Suppressor macrophage treated with lipopolysaccharide for 4 hours (primary cell): ENCODE measurements at places on chromosomes 5 and 9.

DNA sequence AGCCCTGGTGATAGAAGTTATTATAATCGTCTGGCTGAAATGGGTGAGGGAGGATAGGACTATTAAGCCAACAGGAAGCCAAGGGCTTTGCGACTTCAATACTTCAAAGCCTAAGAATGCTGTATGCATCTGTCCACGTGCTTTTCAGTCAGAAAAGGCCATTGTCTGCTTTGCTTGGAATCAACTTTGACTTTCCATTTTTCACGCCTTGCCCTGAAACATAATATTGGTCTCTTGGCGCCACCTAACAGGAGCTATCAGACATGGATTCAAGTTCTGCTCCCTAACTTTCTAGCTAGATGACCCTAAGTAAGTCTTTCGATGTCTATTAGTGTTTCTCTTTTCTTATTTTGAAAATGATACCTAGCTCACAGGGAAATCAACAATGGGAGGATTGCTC, 572.6 kb downstream of the TLR4 start:
- DNase-seq, result no peak

- DNase-seq, result no peak
Observed at GRCh38 chr9:121887553-121888437, 205.3 kb downstream of the TTLL11 start.

DNA sequence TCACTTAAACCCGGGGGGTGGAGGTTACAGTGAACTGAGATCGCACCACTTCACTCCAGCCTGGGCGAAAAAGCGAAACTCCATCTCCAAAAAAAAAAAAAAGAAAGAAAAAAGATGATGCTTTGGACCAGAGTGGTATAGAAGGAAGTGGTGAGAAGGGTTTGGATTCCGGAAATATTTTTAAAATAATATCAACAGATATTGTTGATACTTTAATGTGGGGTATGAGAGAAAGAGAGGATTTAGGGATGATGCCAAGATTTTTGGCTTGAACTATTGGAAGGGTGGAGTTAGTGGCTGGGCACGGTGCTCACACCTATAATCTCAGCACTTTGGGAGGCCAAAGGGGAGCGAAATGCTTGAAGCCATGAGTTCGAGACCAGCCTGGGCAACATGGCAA, 49.6 kb upstream of the PLIN2 start:
- no peak for DNase-seq

DNA sequence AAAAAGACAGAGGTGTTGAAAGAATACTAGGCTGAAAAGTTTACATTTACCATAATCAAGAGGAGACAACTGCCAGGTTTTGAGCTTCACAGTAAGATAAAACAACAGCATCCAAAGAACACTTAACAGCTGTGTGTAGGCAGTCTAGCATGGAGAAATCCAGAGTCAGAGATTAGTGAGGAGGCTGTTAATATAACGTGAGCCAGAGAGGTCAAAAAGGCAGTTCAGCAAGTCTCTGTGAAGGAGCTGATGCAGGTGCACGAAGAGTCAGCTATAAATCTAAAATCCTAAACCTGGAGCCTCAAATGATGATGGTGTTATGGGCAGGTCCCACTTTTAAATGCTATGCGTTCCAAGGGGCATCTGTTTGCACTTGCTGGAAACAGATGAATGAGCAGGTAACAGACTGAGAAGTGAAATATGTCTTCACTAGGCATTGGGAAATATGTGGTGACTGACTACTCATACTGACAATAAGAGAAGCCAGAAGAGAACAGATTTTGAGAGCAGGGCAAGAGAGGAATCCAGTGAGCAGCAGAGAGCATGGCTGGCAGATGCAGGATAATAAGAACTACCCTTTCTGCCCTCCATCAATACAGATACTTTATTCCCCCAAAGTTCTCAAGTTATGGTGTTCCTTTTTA, 8.7 kb downstream of the APTX start:
- peak; percentile 16 for DNase-seq

DNA sequence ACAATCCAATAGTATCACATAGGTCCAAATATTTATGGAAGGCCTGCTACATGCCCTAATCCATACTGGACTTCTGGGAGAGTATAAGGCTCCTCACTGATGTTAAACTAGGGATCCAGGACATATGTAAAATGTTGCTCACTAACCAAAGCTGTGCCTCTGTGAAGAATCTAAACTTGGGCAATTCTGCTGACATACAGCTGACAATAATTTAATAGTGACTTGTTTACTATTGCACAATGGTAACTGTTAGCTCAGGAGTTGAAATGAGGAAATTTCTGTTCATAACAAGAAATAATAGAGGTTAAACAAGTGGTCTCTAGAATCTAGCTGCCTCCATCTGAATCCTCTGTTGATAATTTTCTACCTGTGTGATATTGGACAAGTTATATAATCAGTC, 14.9 kb upstream of the CTXN3 start:
- DNase-seq, result no peak

- DNase-seq, result peak; percentile 37
Observed at GRCh38 chr5:136249678-136250266, 56.8 kb upstream of the SMIM32 start.

GRCh38 chr5:160463740-160464465, 42.2 kb downstream of the PTTG1 start:
- DNase-seq, result peak; percentile 68

DNA sequence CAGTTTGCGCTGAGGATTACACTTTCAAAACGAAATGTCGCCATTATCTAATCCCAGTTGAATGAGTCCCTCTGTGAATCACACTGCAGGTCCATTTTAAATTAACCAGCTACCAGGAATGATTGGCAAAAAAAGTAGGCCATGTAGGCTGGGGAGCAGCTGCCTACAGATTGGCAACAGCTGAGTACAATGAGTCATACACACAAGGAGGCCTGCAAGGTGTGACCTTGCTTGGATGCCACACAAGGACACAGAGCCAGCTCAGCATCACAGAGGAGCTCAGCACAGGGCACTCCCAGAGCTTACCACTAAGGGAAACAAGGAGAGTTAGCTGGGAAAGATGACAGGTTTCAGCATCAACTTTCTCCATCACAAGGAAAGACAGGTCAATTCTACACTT, 12.9 kb downstream of the HAVCR1 start:
- no peak for DNase-seq

DNA sequence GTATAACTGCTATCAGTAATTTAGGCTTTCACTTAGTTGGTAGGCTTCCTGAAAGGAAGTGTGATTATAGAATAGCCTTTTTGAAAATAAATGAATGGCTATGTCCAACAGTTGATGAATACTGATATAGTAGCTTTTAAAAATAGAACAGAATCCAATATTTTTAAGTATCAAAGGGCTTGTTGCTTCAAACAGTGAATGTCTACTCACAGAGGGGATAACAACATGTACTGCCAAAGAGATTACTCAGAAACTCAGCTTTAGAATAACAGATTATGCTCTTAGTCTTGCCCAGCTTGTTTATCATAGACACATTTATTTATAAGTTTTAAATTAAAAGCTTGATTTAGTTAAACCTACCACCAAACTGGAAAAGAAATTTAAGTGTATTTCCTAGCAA, 132.6 kb downstream of the XRCC4 start:
- DNase-seq, result no peak

DNA sequence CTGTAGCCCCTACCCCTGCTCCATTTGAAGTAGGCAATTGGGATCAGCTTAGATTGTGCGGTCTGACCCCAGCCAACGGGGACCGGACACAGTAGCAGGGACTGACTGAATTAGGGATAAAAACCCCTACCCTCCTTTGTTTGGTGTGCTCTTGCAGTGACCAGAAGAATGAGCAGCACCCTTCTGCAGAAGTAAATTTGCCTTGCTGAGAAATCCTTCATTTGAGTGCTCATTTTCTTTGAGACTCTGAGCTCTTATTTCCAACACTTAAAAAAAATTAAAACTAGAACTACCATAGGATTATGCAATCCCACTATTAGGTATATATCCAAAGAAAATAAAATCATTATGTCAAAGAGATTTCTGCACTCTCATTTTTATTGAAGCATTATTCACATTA, 560.0 kb downstream of the CDH12 start:
- DNase-seq, result no peak

DNA sequence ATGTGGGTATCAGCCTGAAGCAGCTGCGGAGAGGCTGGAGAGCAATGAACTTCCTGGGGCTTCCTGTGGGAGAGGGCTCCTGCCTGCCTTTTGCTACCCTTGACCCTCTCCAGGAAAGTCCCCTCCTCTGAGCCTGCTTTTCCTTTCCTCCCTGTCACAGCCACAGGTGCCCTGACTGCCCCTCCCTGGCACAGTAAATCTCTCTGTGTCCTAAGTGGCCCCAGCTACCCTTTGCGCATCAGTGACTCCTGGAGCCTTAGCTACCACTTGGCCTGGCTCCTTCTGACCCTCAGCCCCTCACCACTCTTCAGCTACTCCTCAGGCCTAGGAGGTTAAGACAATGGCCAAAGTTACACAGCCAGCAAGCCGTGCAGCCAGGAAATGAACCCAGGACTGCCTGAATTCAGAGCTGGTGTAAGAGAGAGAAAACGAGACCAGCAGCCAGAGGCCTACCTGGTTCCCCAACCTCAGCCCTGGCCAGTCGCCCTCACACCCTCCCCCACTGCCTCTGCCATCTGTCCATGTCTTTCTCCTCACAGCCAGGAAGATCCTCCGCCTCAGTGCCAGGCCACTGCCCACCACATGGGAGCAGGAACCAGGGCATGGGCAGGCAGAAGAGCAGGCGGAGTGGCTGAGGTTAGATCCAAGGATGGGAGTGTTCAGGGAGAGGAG, 18.6 kb downstream of the CNTFR start:
- DNase-seq, result no peak

DNA sequence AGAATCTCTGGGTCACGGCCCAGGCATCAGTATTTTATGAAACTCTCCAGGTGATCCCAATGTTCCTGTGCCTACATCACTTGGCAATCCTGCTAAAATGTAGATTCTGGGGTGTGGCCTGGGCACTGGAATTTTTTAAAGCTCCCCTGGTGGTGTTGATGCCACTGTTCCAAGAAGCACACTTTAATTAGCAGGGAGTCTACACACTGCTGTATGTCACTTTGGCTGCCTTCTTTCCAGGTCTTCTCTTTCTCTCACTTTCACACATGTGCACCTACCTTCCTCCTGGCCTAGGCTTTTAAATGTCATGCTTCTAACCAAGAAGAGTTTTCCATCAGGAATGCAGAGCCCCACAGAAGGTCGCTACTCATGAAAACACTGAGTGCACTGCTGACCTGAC, 136.0 kb upstream of the ALDH1B1 start:
- no peak for DNase-seq

DNA sequence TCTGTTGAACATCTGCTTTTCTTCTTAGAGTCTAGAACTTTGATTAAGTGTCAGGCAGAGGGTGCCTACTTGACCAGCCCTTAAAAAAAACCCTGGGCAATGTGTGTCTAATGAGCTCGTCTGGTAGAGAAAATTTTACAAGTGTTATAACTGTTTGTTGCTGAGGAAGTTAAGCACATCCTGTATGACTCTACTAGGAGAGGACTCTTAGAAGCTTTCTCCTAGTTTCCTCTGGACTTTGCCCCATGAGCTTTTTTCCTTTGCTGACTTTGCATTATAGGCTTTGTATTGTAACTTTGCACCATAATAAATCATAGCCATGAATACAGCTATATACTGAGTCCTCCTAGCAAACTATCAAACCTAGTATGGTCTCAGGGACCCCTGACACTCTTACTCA, 39.4 kb downstream of the GNG10 start:
- peak; percentile 2 for DNase-seq

DNA sequence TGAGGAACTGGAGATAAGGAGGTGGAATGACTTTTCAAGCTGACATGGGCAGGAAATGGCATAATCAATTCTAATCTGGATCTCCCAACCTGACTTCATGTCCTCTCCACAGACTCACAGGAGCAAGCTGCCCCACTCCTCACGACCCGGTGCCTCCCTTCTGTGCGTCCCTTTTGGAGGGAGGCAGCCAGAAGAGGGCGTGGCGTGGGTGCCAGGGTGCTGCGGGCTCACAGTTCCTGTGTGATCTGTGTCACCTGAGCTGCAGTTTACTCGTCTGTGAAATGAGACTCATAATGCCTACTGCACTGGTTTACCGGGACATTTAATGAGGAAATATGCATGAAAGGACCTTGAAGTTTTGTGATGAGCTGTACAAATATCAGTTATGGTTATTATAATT, 207.4 kb downstream of the DAB2IP start:
- DNase-seq, result no peak

DNA sequence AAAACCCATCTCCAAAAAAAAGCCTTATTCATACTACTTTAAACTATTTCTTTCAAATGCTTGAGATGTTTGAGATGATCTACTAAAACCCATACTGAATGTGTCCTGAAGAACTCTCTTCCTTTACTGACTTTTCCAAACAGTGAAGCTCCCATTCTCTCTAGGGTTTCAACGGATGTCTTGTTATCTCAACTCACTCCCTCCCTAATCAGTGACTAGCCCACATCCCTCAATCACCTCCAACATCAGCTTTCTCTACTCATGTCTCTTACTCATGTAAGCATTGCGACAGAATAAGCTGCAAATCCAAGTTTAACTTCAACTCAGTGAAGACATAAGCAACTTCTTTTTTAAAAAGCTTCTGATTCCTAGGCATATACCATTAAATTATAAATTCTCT, 42.1 kb downstream of the WDR41 start:
- DNase-seq, result peak; percentile 62

DNA sequence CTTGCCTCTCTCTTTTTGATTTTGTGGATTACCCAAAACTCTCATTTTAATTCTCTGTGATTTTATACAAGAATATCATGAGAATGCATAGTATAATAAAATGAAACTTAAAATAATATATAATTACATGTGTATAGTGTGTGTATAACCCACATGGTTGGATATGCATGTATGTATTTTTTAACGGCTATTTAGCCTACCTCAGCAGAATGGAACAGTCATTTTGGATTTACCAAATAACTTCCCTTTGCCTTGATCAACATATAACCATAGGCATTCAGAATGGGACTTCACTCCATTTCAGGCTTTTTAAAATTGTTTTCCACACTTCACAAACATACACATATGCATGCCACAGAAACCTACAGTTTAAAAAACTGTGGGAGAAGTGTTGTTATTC, 161.2 kb downstream of the SLF1 start:
- no peak for DNase-seq

DNA sequence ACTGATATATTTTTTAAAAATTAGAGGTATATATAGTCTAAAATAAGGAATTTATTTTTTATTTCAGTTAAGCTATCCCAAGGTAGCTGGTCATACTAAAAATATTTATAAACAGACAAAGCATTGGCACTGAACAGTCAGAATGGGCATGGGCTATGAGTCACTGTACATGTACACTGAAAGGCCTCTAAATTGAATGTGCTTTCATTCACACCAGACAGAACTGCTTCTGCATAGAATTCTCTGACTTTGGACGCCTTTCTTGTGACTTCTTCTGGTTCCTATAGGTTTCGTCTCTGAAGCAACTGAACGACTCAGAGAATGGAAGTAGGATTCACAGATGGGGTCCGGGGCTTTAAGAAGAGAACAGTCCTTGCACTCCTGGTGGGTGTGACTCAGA, 394.8 kb upstream of the MEF2C start:
- DNase-seq, result no peak

DNA sequence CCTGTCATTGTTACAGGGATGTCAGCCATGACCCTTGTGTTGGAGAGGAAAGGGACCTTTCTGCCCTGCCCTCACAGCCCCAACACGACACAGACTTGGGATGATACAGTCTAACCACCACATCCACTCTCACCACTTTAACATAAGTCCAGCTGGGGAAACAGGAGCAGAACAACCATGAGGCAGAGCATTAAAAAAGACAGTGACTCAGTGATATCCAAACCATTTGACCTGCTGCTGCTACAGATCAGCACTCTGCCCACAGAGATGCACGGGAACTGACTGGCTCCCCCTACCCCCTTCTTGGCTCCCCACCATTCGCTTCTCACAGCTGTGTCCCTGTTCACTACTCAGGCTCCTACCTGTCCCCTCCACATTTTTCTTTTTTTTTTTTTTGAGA, 458.6 kb downstream of the ZNF608 start:
- no peak for DNase-seq

- DNase-seq, result peak; percentile 75
Observed at GRCh38 chr5:57316798-57317327, 143.0 kb downstream of the GPBP1 start.
